ENCODE measurements at places on chromosomes 1 and 21.

- no peak for DNase-seq
These were observed 539 bp downstream of the ATP8B2 start for GRCh38 chr1:154325583-154326545.

DNA sequence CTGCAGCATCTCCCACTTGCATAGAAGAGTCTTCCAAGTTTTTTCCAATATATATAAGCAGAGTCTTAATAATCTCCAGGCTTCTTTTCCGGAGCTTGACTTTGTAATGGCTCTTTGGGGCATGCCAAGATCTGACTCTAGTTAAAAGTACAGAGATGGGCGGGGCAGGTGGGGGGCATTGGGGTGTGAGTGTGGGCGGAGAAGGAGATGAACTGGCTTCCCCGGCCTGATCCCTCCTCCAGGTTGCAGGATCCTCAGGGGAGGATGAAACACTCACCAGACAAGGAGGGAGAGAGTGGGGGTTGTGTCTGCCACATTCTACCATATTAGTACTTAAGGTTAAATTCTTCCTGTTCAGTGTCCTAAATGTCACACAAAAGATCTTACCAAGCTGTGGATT, 23.0 kb downstream of the S100A10 start:
- no peak for DNase-seq

DNA sequence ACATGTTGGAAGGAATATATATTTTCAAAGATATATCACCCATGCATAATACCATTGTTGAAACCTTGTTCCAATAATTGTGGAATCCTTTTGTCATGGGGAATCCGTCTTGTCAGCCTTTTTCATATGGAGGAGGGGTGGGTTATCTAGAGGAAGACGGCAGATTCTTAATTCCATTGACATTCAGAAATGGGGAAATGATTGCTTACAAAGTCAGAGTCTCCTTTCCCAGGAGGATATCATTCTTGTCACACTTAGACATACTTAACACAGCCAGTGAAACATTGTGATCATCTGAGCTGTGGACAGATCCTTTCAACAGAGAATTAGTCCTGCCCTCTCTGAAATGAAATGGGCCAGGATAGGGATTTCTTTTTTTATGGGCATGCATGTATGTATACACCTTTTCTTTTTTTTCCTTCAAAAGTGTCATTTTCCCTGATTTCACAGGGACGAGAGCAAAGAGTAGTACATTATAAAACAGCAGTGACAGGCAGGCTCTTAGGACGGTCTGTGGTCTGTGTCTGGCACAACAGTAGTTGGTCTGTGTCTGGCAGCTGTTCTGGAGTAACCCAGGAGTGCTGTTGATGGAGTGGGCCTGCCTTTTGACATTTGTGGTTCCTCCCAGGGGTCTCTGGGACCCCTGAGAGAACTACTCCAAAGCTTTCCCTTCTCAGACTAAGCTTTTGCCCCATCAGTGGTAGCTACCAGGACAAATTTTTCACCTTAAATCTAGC, 50.1 kb downstream of the VPS13D start:
- no peak for DNase-seq

GRCh38 chr1:182617734-182618351, 13.7 kb upstream of the RGS16 start:
- DNase-seq, result no peak

GRCh38 chr21:40639616-40640194, 207.3 kb downstream of the DSCAM start:
- DNase-seq, result no peak

DNA sequence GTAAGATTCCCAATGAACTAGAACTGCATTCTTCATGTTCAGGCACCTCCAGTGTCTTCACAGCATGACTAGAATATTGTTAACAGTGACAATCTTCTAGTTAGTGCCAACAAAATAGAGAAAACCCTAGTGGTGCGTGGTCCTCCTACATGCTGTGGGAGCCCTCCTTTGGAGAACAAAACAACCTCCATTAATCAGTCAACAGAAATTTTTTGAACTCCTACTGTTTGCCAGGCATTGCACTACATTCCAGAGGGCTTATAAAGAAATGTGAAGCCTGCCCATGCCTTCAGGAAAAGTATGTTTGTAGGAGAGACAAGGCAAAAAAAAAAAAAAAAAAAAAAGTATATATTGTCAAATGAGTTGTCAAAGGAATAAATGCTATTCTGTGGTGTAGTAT, 252.7 kb downstream of the LRRC40 start:
- no peak for DNase-seq

DNA sequence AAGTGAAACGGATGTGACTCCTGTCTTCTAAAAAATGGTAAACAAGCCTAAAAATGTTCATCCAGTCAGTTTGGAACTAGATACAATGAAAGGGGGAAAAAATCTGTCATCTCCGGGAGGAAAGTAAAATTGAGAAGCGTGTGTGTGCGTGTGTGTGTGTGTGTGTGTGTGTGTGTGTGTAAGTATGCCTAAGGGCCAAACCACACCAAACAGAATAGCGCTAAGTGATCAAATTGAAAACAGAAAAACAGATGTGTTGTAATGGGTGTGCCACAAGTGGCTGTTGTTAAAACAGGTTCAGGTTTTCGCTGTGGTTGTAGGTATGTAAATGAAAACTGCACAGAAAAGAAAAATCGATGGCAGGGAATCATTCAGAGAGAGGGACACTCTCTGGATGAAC, 106.7 kb downstream of the RNF220 start:
- DNase-seq, result no peak
